Activated naive CD4-positive, alpha-beta T cell treated with anti-CD3 and anti-CD28 coated beads, Interleukin-2, amount 10 ng/mL, durations not matched to agents 7 days and 5 days (primary cell): ENCODE measurements at places on chromosomes 2 and 18.
A peak's percentile ranks its signal among the peaks of the same experiment; 100 is the strongest.

DNA sequence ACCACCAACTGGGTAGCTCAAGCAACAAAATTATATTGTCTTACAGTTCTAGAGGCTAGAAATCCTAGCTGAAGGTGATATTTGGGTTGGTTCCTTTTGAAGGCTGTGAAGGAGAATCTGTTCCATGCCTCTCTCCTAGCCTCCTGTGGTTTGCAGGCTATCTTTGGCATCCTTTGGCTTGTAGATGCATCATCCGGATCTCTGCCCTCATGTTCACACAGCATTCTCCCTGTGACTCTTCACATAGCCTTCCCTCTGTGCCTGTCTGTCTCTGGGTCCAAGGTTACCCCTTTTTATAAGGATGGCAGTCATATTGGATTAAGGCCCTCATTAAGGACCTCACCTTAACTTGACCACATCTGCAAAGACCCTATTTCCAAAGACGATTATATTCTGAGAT is 78.6 kb upstream of the MAP3K20 start:
- DNase-seq = no peak

DNA sequence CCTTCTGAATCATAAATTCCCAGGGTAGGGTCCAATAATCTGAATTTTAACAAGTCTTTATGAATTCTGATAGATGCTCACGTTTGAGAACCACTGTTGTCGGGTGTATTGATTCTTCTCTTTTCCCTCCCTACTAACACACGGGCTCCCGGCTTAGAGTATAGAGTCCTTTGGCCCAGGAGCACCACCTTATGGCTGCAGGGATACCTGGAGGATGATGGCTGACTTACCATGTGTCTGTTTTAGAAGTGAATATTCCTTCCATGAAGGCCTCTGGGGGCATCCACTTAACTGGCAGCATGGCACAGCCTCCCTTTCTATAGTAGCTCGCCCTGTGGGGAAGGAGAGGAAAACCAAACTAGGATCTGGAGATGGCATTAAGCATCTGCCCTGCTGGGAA is 91.7 kb downstream of the CLIP4 start:
- no peak for DNase-seq

DNA sequence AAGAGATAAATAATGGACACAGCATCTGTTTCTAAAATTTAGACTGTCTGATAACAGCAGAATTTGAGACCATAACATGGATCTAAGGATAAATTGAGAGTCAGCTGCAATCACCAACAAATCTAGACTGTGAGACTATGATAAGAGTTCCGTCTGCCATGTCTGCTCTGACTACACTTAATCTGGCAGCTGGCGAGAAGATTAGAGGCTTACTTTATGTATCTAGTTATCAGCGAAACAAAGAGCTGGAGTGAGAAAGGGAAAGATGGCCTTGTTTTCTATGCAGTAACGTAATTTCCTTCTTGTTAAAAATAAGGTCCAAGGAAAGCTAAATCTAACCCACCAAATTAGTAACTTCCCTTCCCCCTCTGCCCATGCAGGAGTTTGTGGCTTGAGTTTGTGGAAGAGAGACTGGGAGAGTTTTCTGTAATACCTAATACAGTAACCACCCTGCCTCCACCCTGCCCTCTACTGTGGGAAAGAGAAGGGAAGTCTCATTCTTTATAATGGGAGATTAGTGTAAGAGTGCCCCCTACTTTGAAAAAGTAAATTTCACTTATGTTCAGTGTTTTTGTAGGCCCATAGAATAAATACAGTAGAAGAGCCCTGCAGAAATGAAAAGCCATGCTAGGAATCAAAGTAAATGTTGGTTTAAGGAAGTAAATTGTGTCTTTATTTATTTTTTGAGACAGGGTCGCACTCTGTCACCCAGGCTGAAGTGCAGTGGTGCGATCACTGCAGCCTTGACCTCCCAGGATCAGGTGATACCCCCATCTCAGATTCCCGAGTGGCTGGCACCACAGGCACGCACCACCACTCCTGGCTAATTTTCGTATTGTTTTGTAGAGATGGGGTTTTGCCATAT is 27.5 kb downstream of the EML4 start:
- peak; percentile 57 for DNase-seq

DNA sequence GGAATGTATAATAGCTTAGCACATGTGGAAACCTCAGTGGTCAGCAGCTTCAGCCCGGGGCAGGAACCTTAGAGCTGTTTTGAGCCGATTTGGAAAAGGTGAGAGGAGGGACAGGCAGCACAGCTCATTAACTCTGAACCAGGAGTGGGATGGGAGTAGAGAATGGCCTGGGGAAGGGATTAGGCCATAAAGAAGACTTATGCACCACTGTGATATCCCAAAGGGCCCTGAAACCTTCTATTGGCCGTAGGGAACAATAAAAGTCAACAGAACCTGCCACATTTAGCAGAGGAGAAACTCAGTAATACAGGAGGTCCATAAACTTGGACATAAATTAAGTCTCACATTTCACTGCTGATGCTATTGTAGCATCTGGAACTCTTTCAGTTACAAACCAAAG is 124.2 kb upstream of the REV1 start:
- DNase-seq = no peak

- DNase-seq = no peak
These were observed 78.6 kb downstream of the NDUFA10 start for GRCh38 chr2:239946562-239946863.

DNA sequence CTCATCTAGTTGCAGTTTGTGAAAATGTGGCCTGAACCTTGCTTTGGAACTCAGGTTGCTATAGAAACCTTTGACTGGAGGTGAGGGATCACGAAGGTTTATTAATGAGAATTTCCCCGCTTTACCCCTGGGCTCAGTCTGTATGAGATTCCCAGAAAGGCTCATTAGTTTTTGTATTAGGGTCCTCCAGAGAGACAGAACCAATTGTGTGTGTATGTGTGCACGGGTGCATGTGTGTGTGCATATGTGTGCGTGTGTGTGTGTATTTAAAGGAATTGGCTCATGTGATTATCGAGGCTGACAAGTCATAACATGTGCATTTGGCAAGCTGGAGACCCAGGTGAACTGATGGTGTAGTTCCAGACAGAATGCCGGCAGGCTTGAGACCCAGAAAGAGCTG is 113.8 kb upstream of the DLX2 start:
- no peak for DNase-seq

DNA sequence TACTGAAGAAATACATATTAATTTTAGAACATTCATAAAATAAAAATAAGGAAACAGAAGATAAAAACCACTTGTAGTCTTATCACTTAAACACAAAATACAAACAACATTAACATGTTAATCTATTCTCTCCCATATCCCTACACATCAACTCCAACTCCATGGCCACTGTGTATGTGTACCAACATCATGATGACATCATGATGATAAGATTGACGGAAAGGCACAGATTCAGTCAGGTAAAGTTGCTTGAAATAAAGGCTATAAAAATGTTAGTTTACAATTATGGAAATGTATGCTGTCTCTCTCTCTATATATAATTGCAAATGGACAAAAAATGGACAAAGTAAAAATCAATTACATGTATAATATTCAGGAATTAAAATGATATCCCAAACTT is 388.5 kb upstream of the UBE2E3 start:
- DNase-seq = no peak

DNA sequence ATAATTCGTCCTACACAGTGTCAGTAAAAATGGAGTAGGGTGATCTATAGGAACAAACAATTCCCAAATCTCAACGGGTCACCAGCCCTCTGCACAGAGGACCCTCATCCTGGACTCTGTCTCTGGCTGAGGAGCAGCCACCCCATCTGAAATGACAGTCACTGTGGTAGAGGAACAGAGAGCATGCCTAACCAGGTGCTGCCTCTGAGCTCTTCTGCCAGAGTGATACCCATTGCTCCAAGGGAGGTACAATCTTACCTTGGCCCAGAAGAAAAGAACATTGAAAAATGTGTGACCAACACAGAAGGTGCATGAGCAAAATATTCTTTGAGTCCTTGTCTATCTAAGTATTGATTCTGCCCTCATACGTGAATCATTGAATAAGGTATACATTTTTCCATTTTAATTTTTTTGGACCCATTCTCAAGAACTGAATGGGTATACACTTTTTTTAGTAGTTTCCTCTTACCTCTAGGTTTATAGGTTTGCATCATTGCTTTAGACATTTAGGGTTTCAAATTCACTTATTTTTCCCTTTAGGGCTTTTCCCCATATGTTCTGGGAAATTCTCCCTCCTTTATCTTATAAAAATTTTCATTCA is 8.7 kb downstream of the SP140 start:
- DNase-seq = no peak

DNA sequence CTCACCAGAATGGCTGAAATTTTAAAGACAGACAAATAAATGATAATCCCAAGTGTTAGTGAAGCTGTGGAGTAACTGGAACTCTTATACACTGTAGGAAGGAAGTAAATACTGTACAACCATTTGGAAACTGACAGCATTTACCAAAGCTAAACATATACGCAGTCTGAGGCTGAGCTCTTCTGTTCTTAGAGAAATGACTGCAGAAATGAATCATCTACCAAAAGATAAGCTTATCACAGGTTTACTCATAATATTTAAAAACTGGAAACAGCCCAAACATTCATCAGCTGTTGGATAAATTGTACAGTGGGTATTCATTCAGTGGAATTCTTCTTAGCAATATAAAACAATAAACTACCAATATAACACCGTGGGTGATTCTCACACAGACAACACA is 218.2 kb upstream of the RAB12 start:
- no peak for DNase-seq

- no peak for DNase-seq
These were observed 49.1 kb downstream of the CENPO start for GRCh38 chr2:24842081-24843050.

DNA sequence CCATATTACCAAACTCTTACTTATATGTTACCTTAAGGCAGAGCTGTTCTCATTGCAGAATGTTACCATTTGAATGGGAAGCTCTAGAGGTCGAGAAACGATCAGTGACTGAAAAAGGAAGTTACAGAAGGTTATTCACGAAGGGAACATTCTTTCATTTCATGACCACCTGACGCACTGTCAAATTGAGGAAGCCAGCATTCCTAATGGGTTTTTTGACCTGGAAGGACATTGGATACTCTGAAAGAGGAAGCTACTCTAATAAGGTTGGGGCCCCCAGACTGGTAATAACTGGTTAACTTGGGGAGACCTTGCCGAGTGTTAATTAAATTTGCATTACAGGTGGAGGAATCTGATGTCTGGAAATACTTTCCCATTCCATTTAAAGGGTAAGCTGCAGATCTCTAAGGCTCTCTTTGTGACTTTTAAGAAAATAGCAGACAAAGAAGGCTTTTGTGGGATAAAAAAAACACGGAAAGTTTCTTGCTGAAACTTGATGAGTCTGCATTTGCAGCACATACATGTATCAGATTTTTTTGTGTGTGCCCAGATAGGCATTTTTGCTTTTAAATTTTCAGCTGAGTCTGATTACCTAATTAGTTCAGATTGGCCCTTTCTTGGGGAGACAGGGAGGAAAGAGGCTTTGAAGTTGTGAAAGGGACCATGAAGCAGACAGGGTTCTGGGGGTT is 137.1 kb downstream of the LTBP1 start:
- DNase-seq = no peak

GRCh38 chr2:18912225-18912888 is 323.0 kb upstream of the NT5C1B start:
- no peak for DNase-seq

DNA sequence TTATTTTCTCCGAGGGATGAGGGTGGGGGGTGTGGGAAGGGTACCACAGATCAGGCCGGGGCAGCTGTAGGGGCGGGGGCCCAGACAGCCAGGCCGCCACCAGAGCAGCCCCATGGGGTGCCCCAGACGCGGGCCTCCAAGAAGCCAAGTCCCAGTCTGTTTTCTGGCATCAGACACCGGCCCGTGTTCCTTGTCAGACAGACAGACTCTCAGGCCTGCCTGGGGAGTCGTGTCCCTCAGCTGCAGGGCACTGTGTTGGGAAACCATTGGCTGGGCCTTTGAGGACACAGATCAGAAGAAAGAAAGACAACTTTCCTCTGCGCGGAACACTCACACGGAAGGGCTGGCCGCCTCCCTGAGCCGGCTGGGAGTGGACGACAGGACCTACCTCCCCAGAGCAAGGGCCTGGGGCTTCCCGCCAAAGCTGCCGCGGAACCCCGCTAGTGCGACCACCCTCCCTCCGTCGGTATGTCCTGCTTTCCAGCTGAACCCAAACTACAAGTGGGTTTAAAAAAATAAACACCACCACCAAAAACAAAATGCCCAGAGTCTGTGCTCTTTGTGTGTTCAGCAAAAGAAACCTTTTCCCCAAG is 88.0 kb downstream of the SMAD7 start:
- no peak for DNase-seq

GRCh38 chr2:29295845-29296244 is 180.6 kb downstream of the CLIP4 start:
- DNase-seq = peak; percentile 29

DNA sequence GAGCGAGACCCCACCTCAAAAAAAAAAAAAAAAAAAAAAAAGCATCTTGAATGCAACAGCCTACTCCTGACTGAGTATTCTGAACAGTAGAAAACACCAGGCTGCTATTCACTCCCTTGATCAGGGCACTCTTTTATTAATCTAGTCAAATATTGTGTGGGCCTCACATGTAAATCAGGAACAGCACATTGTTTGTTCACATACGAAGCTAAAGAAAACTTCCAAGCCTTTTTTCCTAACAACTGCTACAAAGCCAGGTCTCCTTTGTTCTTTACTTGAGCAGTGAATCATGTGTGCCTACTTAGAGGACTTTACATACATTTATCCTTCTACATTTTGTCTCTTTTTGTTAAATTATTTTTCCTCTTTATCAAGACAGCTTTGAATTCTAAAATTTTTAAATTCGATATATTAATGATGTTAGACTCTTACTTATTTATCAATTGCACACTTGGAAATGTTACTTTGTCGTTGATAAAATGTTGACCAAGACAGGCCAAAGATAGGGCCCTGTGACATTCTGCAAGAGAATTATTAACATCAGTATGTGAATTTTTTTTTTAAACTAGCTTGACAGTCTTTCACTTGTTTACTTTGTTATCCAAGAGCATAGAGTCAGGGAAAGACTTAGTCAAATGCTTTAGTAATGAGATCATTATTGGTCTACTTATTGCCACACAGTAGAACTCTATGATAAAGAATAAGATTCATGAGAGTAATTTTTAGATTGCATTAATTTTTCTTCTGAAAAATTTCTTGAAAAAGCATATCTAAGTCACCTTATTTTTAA is 13.2 kb downstream of the SPATS2L start:
- no peak for DNase-seq

DNA sequence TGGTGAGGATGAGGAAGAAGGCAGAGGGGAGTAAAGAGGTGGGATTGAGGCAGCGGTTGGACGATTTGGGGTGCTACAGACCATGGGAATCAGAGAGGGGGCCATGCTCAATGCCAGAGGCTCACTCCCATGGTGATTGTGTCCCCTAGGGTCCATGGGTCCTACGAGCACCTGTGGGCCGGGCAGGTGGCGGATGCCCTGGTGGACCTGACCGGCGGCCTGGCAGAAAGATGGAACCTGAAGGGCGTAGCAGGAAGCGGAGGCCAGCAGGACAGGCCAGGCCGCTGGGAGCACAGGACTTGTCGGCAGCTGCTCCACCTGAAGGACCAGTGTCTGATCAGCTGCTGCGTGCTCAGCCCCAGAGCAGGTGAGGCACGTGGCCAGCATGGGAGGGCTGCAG is 5.2 kb downstream of the CAPN10 start:
- DNase-seq = no peak

- no peak for DNase-seq
These were observed 61.3 kb downstream of the CUL3 start for GRCh38 chr2:224523626-224524577.
